ENCODE measurements at places on chromosomes 4 and X.

GRCh38 chr4:175946472-175947116, 119.0 kb upstream of the WDR17 start:
- DNase-seq: no peak

DNA sequence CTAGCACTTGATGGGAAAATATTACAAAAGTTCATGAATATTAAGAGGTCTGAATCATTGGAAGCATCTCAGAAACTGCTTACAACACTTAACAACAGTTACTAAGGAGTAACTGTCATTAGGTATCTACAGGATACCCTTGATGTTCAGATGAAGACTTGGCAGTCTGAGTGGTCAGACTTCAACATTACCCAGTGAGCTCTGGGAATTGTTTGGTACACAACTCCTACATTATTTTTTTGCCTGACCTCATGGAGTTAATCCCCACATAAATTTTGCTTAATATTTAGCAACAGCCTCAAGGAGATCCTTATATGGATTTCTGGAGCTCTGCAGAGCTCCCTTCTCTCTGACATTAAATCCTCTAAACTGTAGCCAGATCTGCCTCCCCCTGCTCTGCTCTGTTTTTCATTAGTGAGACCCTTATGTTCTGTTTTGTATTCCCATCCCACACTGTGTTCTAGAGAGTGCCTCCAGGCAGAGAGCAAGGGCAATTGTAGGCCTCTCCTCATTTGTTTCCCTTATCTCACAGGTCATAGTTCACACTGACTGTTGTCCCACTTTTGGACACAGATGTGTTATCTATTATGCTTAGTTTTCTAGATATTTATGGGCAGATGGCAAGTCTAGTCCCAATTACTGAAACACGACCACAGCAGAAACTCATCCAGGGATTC, 368.8 kb downstream of the GASK1B start:
- no peak for DNase-seq

DNA sequence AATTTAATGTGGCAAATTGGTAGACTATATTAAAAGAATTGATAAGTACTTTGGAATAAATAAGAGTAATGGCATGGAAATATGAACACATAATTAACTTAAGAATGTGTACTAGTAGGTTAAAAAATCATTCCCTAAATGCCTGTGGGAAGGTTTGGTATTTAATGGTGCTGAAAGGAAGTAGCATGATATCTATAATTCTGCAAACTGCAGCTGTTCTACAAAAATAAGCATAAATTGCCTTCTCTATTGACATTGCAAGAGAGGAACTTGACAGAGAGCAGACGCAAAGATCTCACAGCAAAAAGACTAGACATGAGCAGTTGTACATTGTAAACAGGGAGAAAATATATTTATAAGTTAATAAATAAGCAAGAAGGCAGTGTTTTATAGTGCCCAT, 752.5 kb upstream of the PCDH10 start:
- DNase-seq: no peak

DNA sequence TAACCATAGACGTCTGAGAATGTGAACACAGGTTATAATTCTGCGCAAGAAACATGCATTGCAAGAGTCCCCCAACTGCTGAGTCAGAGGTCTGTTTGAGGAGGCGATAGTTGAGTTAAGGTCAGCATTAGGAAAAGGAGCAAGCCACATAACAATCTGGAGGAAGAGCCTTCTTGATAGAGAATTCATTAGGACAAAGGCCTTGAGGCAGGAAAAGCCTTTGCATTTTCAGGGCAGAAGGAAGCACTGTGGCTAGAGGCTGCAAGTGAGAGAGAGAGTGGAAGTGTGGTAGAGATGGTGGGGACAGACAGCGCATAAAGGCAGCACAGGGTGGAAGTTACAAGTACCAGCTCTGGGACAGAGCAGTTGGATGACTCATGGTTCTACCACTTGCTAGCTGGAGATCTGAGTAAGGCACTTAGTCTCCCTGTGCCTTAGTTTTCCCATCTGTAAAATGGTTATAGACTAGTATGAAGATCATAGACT, 125.8 kb upstream of the LNX1 start:
- DNase-seq: no peak

- DNase-seq: peak; percentile 38
Measured at GRCh38 chr4:165131247-165131832, 18.7 kb upstream of the TMEM192 start.

DNA sequence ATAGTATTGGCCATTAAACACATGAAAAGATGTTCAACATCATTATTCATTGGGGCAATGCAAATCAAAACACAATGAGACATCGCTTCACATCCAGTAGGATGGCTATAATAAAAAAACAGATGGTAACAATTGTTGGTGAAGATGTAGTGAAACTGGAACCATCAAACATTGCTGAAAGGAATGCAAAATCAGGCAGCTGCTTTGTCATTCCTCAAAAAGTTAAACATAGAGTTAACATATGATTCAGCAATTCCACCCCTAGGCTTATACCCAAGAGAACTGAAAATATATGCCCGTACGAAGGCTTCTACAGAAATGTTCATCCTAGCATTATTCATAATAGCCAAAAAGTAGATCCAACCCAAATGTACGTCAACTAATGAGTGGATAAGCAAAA, 144.0 kb upstream of the NAP1L5 start:
- DNase-seq: no peak

DNA sequence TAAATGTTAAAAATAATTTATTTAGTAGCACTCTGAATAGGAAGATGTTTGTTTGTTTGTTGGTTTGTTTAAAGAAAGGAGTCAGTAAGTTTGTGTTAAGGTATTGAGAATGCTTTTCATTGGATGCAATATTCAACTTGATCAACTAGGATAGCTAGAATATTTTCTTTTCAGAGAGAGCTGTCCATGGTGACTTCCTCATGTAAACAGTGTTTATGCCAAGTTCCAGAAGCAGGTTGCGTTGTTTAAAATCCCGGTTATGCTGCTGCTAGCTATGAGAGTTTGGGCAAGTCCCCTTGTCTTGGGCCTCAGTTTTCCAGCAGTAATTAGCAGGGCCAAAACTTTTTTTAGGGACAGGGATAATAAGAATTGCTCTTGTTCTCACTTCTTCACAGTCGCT, 876.2 kb upstream of the HS3ST1 start:
- DNase-seq: no peak

DNA sequence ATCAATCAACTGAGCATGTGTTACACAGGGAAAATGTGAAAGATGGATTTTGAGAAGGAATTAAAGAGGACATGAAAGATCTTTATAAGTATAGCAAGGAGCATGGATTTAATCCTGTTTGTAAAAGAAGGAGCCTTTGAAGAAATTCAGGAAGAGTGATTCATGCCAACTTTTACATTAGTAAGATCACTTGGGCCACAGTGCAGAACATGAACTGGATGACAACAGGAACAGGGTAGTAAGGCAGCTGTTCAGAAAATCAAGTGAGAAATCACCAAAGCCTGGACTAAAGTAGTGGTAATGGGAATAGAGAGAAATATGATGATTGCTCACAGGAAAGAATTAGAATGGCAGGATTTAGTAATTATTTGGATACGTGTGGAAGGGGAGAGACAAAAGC, 265.7 kb upstream of the PCDH7 start:
- no peak for DNase-seq

DNA sequence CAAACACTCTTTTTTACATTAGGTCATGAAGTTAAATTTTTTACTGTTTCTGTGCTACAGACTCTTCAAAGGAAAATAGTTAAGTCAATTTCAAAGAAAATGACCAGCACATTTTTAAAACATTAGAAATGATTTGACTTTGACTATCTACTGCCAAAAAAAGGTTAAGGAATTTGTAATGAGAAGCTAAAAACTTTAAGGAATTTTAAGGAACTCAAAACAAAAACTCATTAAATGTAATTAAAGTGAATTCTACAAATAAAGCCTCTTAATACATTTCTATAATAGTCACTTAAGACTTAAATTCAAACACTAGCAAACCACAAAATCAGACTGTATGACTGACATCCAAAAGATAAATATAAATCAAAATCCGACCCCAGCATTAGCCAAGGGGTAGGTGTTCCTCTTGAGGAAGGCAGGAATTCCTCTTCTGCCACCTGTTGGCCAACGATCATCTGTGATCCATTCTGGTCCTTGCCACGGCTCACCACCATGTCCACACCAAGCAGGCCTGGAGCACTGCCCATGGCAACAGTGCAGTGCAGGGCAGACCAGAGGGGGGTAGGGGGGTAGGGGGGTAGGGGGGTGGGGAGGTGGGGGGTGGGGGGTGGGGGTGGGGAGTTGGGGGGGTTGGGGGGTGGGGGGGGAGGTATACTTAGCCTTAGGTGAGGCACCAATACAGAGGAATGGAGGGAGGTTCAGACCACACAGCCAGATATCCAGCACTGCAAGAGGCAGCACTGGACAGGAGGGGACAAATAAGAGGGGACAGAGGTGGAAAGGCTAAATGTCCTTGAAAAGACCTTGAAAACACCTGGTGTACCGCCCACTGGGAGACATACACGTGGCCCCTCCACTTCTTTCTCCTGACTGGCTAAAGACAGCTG, 287.4 kb downstream of the CHIC1 start:
- DNase-seq: no peak

GRCh38 chr4:144338148-144338547, 197.6 kb upstream of the GYPA start:
- no peak for DNase-seq

GRCh38 chrX:155645180-155645579, 32.4 kb upstream of the TMLHE start:
- DNase-seq: no peak

GRCh38 chr4:112540695-112541094, 24.7 kb upstream of the NEUROG2 start:
- DNase-seq: no peak

DNA sequence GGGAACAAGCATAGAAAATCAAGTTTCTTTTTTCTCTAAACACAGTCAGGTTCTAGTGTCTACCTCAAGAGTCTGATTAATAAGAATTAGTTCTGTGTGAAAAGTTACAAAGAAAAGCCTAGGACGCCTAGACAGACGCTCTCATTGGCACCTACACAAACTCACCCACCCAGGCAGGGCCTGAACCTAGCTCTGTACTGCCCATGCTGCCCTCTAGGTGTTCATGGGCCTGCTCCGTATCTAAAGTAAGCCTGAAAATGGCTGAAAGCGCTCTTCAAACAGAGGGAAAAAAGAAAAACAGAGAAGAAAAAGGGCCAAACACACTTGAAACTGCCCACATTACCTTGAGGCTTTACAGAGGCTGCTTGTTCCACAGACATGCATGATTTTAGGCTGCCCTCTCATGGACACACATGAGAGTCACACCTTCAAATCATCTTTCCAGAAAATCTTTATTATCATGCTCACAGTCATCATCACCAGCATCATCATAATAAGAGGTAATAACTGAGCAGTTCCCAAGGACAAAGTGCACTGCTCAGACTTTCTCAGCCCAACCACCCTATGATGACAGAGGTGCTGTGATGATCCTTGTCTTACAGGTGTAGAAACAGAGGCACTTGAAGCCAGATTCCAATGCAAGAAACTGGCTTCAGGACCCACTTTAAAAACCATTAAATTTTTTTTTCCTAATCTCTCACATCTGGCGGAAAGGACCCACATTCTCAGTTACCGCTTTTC, 49.6 kb downstream of the MAP7D2 start:
- no peak for DNase-seq

- peak; percentile 7 for DNase-seq
Measured at GRCh38 chr4:146522869-146523205, 1.1 kb upstream of the SLC10A7 start.

- DNase-seq: no peak
Measured at GRCh38 chr4:77917601-77918000, 55.0 kb downstream of the MRPL1 start.

DNA sequence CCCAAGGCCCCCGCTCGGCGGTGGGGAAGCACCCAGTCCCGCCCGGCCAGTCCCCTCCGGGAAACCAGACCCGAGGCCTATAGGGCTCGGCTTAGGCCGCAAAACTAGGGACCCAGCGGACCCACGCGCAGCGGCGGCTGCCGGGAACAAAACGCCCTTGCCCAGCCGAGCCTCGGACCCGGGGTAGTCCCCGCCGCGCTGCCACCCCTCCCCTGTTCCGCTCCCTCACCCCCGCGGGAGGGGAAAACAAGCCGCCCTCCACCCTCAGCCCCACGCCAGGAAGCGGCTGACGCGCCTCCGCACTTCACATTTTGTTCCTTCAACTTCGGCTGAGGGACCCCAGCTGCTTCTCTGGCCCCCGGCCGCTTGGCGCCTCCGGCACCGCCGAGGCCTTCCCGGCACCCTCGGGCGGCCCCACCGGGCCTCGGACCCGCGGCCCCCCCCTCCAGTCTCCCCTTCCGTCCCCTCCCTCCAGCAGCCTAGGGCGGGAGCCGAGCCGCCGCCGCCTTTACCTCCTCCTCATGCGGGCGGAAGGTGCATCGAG, 694 bp downstream of the PDS5A start:
- DNase-seq: peak; percentile 15

GRCh38 chr4:111636961-111637585, 508.2 kb upstream of the FAM241A start:
- DNase-seq: no peak

- no peak for DNase-seq
Measured at GRCh38 chrX:3577551-3577950, 135.9 kb downstream of the PRKX start.

- DNase-seq: no peak
Measured at GRCh38 chr4:58941286-58941685, 1831.1 kb upstream of the IGFBP7 start.

DNA sequence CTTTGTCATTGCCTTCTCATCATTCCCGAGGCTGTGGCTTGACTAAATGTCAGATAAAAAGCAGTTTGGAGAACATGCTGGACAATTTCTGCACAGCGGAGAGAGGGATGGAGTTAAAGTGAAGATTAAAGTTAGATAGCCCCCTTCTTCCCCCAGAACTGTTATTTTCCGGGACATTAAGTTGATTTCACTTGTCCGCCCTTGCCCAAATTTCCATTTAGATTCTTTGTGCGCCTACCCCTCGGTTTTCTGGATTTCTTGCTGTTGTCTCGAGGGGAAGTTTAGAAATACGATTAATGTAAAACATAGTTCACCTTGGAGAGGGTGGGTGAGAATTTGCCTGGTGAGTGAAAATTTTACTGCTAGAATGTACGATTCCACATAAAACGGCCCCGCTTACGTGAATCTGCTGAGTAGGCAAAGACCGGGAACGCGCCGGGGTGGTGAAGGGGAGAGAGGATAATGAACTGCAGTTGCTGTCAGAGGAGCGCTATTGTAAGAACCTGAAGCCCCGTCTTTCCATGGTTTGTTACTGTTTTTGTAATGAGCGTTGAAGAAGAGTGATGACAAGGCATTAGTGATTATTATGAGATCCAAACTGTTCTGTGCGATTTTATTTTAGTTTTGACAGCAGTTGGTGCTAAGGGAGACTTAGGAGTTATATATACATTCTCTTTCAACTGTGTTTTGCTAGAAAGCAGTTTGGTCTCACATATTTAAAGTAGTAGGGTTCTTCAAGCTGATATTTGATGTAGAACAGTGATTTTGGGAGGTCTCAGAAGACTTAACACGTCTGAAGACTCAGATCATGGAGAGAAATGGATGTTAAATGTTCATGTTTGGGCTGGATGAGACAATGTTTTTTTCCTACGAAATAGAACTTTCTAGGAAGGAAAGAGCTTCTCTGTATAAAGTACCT, 73.0 kb downstream of the AFF1 start:
- DNase-seq: no peak

- no peak for DNase-seq
Measured at GRCh38 chr4:81648576-81649275, 177.0 kb upstream of the RASGEF1B start.

All from foreskin melanocyte (primary cell).